ENCODE measurements at places on chromosomes 6 and 20.

- DNase-seq = no peak
Measured at GRCh38 chr20:37727957-37728634, 34.3 kb downstream of the CTNNBL1 start.

DNA sequence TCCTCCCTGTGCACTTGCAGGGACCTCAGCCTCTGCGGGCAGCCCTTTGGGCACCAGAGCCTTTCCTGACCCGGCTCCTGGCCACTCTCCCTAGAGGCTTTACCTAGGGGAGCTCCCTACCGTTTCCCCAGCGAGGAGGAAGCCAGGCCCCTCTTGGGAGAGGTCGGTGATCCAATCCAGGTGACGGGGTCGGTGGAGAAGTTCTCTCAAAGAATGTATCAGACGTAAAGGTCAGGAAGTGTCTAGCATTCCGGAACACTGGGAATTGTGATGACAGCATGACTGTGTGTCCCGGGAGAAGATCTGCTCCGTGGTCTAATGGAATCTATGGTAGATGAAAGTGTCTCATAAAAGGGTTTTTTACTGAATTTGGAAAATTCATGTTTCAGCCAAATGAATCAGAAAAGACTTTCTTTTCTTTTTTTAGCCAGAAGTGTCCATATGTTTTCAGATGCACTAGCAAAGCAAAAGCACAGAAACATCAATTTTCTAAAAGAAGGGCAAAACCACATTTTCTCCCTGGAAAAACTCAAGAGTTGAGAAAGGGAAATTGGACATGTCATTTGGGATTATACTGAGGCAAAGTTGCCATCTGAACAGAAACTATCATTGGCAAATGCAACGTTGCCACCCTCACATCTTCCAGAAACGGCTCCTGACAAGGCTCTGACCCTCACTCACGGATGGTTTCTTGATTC, 289.4 kb downstream of the THBS2 start:
- no peak for DNase-seq

GRCh38 chr6:110337486-110337885, 20.7 kb downstream of the METTL24 start:
- DNase-seq = no peak

DNA sequence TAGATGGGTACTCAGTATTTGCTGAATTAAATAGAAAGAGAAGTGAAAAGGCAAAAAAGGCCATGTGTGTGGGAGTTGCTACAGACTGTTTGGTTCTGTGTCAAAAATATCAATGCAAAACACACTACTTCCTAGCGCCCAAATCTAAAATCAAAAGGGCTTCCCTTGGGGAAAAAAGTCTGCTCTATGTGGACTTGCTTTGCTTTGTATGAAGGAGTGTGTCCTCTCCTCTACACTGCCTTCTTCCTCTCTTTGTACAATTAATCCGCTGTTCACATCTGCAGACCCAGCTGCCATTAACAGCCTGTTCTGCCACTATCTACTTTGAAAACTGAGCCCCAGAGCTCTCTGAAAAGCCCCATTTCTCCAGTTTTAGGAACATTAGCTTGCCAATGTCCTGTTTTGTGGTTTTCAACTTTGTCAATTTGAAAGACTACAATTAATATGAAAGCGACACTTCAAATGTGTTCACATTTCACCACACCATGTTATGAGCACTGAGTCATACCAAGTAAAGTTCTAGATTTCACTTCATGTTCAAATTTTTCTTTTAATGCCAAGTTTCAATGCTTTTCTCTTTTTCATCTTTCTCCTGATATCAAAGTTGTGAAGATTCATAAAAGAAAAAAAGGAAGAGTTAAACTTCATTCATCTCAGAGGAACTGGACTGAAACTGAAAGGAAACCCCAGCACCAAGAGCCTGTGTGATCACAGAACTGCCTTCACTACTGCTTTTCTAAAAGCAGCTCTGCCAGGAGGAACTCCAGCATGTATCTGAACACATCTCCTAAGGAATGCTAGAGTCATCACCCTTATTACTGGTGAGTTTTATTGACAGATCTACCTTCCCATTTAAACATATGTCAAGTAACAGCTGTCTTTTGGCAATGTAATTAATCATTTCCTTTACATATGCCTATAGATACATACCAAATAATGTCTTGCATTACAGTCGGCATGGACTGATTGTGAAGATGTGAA, 102.6 kb downstream of the KIF13A start:
- no peak for DNase-seq

DNA sequence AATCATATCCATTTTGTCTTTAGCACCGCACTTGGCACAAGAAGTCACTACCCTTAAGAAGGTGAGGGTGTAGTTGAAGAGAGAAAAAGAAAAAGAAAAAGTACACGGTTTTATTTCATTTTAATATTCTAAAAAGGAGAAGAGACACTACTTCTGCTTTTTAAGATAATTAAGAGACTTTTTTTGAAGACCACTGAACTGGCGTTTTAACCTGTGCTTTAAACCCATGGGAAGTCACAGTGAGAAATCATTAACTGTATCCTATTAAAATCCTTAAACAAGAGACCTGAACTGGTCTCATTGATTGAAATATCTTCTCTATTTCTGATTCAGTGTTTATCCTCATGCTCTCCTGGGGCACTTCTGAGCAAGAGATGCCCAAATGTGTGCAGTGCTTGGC, 243.5 kb downstream of the TMEM242 start:
- DNase-seq = no peak

- no peak for DNase-seq
Measured at GRCh38 chr6:143522039-143522600, 10.6 kb upstream of the FUCA2 start.

DNA sequence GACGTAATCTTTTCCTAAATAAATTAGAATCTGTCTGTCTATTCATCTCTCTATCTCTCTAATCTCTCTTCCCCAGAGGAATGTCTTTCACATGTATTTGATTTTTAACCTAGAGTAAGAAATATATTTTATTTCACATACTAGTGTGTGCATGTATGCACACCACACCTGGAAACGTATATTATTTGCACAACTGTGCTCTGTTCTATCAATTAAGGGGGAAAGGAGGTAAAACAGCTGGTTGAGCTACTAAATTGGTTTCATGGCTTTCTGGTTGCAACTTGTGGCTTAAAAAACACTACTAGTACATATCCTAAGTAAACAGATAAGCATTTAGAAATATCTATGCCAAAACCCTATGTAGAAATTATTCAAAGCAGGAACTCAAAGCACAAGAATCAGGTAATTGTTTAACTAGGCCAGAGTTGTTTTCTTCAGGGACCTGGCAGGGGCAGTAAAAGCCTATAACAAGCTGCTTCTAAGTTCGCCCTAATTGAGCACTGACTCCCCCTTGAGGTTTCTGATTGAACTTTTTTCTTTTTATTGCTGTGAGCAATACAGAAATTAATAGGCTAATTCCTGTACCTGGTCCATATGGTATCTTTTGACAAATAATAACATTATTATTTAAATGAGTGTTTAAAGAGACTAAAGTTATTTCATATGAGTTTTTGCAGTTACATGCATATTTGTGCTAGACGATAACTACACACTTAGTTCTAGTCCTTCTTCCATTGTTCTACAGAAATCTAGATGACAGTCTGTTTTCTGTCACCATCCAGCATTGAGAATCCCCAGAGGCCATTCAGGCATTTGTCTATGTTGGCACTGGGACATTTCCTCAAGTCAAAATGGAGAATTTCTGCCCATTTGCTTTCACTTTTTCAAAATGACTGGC, 88.6 kb downstream of the MCHR2 start:
- no peak for DNase-seq

- DNase-seq = no peak
Measured at GRCh38 chr6:7621761-7622160, 31.8 kb downstream of the SNRNP48 start.

DNA sequence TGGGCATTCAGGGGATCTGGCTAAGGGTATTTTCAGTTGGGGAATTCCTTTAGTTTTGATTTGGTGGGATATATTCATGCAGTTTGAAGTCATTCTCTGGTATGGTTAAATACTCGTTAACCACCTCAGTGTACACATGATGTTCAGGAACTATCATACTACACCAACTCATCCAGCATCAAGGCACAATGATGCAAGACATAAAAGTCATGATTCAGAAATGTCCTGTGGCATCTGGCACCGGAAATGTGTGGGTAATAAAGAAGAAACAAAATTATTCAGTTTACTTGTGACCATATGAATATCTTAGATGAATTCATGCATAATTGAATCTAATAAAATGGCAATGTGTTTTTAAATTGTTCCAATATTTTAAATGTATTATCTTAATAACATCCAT, 129.0 kb upstream of the BMP5 start:
- DNase-seq = no peak

GRCh38 chr6:40701352-40702007, 114.3 kb upstream of the LRFN2 start:
- DNase-seq = no peak

GRCh38 chr6:13488015-13488895, 855 bp upstream of the GFOD1 start:
- no peak for DNase-seq

DNA sequence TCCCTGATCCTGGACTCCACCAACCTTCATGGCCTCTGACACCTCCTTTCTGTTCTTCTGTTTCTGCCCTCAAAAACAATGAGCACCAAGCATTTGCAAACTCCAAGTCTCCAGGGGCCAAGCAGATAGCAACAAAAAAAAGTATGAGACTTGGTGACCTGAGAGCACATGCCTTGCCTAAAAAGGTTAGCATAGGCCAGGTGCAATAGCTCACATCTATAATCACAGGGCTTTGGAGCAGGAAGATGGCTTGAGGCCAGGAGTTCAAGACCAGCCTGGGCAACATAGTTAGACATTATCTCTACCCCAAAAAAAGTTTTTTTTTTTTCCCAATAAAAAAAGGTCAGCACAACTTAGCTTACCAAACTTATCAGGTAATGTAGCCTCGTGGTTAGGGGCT, 13.7 kb upstream of the HM13 start:
- no peak for DNase-seq

DNA sequence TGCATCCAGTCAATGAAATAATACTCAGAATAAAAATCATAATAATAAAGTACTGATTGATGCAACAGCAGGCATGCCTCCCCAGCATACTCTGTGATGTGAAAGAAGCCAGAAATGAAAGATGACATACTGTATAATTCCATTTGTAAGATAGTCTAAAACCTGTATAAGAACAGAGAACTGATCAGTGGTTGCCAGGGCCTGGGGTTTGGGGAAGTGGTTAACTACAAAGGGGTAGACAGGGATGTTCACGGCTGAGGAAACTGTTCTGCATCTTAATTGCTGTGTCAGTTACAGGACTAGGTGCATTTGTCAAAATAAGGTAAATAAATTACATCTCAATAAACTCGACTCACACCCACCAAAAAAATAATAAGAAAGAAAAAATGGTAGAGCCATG, 81.3 kb upstream of the BMP2 start:
- DNase-seq = no peak

GRCh38 chr6:147347179-147347881, 143.1 kb downstream of the STXBP5 start:
- DNase-seq = no peak

GRCh38 chr20:17543531-17544131, 12.5 kb upstream of the BFSP1 start:
- no peak for DNase-seq

DNA sequence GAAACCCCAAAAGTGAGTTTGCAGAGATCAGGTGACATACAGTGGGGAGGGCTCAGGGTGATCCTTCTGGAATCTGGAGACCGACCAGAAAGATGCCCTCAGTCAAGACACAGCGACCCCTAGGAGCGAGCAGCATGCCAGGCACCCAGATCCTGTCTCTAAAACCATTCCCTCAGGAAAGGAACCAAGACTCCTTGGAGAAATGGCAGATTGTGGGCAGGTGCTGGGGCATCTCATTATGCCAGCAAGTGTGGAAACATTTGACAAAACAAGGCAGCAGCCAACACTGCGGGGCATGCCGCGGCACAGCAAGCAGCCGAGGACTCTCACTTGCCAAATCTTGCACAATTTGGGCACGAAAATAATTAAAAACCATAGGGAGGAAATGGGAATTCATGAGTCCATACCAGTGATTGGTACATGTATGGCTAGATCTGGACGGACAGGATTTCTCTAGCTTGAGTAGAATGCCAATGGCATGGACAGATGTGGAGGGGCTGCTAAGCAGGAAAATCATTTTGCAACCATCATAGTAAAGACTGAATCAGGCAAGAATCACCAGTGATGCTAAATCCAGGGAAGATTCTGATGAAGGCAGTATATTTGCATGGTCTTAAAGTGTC, 76.9 kb downstream of the GINS1 start:
- no peak for DNase-seq

DNA sequence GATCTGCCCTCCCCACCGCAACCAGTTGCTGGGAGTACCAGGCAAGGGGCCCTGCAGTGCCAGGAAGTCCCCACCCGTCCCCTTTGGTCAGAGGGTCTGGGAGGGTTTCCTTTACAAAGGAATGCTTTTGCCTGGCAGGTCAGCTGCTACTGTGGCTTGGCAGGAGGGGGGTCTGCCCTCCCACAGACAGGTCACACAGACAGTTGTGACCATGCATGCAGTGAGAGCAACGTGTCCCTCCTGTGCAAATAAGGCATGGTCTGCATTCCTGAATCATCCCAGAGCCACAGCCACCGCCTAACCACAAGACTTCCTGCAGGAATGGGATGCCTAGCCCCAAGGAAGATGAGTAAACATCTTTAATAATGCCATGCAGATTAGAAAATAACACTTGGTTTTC, 439 bp upstream of the F13A1 start:
- DNase-seq = no peak

DNA sequence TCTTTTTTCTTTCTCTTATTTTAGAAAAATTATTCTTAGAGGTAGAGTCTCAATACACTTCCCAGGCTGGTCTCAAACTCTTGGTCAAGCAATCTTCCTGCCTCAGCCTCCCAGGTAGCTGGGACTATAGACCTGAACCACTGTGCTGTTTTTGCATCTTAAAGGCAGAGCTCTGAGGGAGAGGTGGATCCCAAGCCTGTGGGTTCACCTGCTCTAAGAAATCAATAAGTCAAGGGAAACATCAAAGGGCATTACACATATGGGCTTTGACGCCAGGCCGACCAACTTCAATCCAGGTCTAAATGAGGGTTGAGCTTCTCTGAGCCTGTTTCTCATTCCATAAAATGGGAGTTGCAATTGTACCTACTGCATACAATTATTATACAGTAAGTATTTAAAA, 223.9 kb downstream of the LY86 start:
- DNase-seq = no peak

DNA sequence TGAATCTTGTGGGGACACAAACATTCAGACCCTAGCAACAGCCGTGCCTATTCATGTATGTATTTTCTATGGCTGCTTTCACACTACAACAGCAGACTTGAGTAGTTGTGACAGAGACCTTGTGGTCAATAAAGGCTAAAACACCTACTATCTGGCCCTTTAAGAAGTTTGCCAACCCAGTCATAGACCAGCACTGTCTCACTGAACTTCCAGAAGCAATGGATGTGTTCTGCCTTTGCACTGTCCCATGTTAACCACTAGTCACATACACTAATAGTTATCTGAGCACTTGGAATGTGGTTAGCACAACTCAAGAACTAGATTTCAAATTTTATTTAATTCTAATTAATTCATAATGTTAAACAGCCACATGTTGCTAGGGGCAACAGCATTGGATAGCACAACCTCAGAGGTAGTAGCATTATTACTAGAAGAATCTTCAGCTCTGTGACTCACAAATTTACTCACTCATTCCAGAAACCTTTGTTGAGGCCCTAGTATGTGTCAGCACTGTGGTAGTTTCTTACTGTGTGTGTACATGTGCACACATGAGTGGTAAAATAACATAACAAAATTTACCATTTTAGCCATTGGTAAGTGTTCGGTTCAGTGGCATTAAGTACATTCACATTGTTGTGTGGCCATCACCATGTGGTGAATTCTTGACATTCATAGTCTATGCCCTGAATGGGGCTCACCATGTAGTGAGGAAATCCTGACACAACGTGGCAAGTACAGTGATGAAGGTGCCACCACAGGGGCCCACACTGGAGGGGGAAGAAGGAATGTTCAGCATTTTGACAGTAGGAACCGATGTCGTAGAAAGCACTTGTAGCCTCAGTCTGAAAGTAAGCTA, 107.3 kb downstream of the CEP57L1 start:
- no peak for DNase-seq
